Activated CD4-positive, alpha-beta T cell treated with anti-CD3 and anti-CD28 coated beads for 36 hours (primary cell): ENCODE measurements at places on chromosomes 7 and 10. TPM values are rescaled to one million over a fixed set of nuclear protein-coding genes. Genes with fewer than 3 reads are reported as not detected.
A peak's percentile ranks its signal among the peaks of the same experiment; 100 is the strongest.

- no peak overlapping the region for H3K4me3 ChIP-seq
- no peaks in the 10 kb centered on the region for H3K27me3 ChIP-seq
- H3K36me3 ChIP-seq, result no peaks in the 10 kb centered on the region
- no peak overlapping the region for H3K27ac ChIP-seq
- peaks cover 6% of the 10 kb centered on the region for H3K4me1 ChIP-seq
- no peak for DNase-seq
Measured at GRCh38 chr7:142566271-142566670, 183.0 kb upstream of the PRSS1 start.

DNA sequence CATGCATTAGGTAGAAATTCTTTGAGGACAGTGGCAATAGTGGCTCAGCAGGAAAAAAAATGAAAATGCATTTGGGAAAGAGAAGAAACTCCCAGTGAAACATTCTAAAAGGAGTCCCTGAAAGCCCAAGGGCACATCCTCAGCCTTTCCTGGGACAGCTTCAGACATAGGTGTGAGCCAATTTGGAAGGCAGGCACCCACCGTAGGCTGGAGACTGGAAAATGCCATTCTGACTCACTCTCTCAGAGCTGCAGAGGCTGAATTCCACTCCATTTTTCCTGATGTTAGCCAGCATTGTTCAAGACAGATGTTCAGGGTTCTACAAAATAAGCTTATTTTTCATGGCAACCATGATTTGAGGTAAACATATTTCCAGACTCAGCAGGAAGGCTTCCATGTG is 379.0 kb upstream of the FZD8 start:
- H3K4me3 ChIP-seq, result no peak overlapping the region
- H3K36me3 ChIP-seq, result no peaks in the 10 kb centered on the region
- DNase-seq, result no peak
- H3K27me3 ChIP-seq, result no peaks in the 10 kb centered on the region
- no peak overlapping the region for H3K27ac ChIP-seq

Gene BNIP3
- 256 TPM for total RNA-seq

Gene NUTM2D
- total RNA-seq, result 1.3 TPM

GRCh38 chr10:59098387-59098786 is 78.1 kb upstream of the PHYHIPL start:
- H3K4me3 ChIP-seq, result no peak overlapping the region
- no peak for DNase-seq

DNA sequence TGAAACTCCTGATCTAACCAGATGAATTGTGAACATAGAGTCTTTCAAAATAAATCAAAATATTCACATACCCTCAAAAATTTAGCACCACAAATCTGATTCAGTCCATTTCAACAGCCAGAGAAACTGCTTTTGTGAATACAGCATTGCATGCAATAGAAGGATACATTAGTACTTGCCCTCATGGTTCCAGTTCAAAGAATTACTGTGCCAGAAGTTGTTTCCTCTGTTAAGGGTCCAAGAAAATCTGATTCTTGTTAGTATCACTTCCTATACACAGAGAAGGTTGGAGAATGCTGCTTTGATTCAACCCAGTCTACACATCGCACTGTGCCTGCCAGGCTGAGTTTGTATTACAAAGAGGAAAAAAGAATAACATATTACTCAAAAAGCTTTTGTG is 115.6 kb downstream of the TFEC start:
- no peak overlapping the region for H3K4me3 ChIP-seq
- peaks cover 2% of the 10 kb centered on the region for H3K27me3 ChIP-seq
- H3K4me1 ChIP-seq, result no peaks in the 10 kb centered on the region
- H3K36me3 ChIP-seq, result no peaks in the 10 kb centered on the region
- no peak for DNase-seq

Gene AUTS2
- 2.4 TPM for total RNA-seq

DNA sequence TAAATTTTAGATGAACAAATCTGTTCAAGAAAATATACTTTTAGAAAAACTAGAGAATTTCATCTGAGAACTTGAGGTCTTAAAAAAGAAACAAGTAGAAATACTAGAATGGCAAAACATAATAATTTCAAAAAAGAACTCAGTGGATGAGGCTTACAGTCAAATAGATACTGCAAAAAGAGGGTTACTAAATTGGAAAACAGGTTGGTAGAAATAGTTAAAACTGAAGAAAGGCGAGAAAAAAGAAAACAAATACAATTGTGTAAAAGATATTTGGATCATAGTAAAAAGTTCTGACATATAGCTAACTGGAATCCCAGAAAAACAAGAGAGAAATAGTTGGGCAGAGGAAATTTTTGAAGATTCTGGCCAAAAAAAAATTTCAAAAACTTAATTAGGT is 117.6 kb downstream of the HGF start:
- H3K27me3 ChIP-seq, result no peaks in the 10 kb centered on the region
- no peaks in the 10 kb centered on the region for H3K36me3 ChIP-seq
- no peak overlapping the region for H3K4me3 ChIP-seq
- no peaks in the 10 kb centered on the region for H3K4me1 ChIP-seq
- H3K27ac ChIP-seq, result no peak overlapping the region
- DNase-seq, result no peak

GRCh38 chr7:29987811-29988317 is 1.7 kb downstream of the SCRN1 start:
- peaks cover 43% of the 10 kb centered on the region for H3K27me3 ChIP-seq
- H3K4me3 ChIP-seq, result peak overlapping the region; percentile 65
- no peaks in the 10 kb centered on the region for H3K36me3 ChIP-seq
- peaks cover 10% of the 10 kb centered on the region for H3K4me1 ChIP-seq
